Naive thymus-derived CD8-positive, alpha-beta T cell (primary cell): ENCODE measurements at places on chromosomes 2 and 18. TPM values are rescaled to one million over a fixed set of nuclear protein-coding genes. Genes with fewer than 3 reads are reported as not detected.

The CYP26B1 gene
- not detected for polyA plus RNA-seq

The RTKN gene
- 0.09 TPM for polyA plus RNA-seq

The OSBPL1A gene
- polyA plus RNA-seq: 1.3 TPM

DNA sequence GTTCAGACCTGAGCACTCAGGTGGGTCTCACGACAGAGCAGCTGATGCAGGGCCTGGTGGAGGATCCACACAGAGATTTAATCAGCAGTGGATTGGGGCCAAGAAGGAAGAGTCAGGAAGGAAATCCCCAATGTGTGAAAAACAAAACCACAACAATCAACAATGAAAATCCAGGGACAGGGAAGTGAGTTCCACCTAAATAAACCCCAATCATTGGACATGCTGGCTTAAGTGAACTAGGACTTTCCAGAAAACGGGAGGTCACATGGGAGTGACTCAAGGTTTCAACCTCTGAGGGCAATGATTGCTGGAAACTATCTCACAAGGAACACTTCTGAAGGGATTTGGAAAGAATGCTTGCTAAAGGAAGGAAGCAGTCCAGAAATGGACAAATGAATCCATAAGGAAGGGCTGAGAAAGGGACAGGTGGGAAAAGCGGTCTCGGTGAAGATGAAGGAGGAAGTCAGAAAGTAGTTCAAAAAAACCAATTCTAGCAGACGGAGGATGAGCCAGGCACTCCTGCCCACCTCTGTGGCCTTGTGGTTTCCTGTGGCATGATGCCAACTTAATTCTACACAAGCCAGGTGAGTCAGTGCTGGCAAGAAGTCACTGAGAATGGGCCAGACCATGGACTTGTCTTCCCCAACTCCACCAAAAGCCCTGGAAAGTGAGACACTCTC, 15.4 kb upstream of the XDH start:
- H3K36me3 ChIP-seq: no peaks in the 10 kb centered on the region
- H3K27ac ChIP-seq: no peak overlapping the region
- no peak for DNase-seq
- peaks cover 7% of the 10 kb centered on the region for H3K4me1 ChIP-seq
- H3K4me3 ChIP-seq: no peak overlapping the region
- peaks cover 16% of the 10 kb centered on the region for H3K27me3 ChIP-seq

DNA sequence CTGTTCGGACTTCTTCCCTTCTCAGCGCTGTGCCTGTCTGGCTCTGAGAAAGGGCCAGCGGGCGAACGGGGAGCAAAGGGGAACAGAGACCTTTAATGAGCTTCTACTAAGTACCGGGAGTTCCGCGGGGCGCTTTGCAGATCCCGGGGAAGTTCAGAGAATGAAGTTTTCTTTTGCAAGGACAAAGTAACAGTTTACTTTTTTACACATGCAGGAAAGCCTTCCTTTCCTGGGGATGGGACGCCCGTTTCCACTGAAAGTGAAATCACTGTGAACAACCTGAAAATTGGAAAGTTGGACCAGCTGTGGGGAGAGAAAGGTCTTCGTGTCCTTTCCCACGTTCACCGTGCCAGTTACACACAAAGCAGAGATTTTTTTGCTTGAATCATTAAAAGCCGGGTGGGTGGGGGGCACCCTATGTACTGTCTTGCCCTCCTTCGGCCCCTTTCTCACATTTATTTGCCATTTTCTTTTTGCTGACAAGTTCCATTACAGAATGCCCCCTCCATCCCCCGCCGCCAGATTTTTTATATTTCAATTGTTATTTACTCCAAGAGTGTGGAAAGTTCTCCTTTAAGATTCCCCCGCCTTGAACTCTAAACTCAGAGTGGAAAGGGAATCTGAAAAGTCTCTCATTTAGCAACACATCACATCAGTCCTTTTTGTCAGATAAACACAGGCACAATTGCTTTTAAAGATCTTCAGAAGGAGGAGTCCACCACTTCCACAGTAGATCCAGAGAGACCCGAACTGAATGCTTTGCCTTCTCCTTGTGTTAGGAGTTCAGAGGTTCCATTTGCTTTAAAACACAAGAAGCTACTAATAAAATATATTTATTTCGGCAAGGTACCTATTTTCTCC, 1.1 kb upstream of the FN1 start:
- peaks cover 22% of the 10 kb centered on the region for H3K4me1 ChIP-seq
- H3K27me3 ChIP-seq: peaks cover 30% of the 10 kb centered on the region
- no peak overlapping the region for H3K27ac ChIP-seq
- DNase-seq: no peak
- H3K4me3 ChIP-seq: peak overlapping the region; percentile 84
- H3K36me3 ChIP-seq: no peaks in the 10 kb centered on the region

GRCh38 chr2:231063347-231063746, 6.7 kb downstream of the PSMD1 start:
- H3K27ac ChIP-seq: no peak overlapping the region
- no peaks in the 10 kb centered on the region for H3K27me3 ChIP-seq
- DNase-seq: no peak
- H3K4me3 ChIP-seq: no peak overlapping the region
- H3K36me3 ChIP-seq: peaks cover 5% of the 10 kb centered on the region
- H3K4me1 ChIP-seq: peaks cover 27% of the 10 kb centered on the region

GRCh38 chr2:97718942-97719341, 5.6 kb downstream of the ZAP70 start:
- no peak for DNase-seq
- H3K4me3 ChIP-seq: peak overlapping the region; percentile 99
- peaks cover 76% of the 10 kb centered on the region for H3K36me3 ChIP-seq
- no peaks in the 10 kb centered on the region for H3K27me3 ChIP-seq
- peaks cover 89% of the 10 kb centered on the region for H3K4me1 ChIP-seq

DNA sequence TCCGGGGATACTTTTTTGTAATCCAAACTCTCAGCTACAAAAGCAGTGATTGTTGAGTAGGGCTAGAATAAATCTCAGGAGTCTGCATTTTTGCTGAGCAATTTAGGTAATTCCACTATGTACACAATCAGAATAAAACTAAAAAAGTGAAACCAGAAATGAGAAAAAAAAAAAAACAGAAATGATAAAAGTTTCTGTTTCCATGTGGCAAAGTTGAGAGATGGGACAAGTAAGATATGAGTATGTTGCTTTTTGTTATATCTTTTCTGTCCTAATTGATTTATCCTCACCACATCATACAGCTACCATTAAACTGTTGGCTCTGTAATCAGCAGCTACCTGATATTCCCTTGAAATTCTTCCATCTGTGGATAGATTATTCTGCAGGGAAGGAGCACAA, 92.7 kb downstream of the VWC2L start:
- no peaks in the 10 kb centered on the region for H3K36me3 ChIP-seq
- H3K4me1 ChIP-seq: no peaks in the 10 kb centered on the region
- H3K27ac ChIP-seq: no peak overlapping the region
- no peak overlapping the region for H3K4me3 ChIP-seq

GRCh38 chr2:133252780-133253355, 315.4 kb downstream of the NCKAP5 start:
- peaks cover 4% of the 10 kb centered on the region for H3K27me3 ChIP-seq
- no peaks in the 10 kb centered on the region for H3K36me3 ChIP-seq
- DNase-seq: no peak
- no peak overlapping the region for H3K27ac ChIP-seq

GRCh38 chr18:42052122-42052708, 97.2 kb downstream of the PIK3C3 start:
- peak overlapping the region; percentile 5 for H3K27ac ChIP-seq
- no peaks in the 10 kb centered on the region for H3K27me3 ChIP-seq
- DNase-seq: no peak

GRCh38 chr18:23837591-23837990, 148.3 kb downstream of the LAMA3 start:
- H3K4me3 ChIP-seq: no peak overlapping the region
- no peaks in the 10 kb centered on the region for H3K27me3 ChIP-seq
- peaks cover 5% of the 10 kb centered on the region for H3K4me1 ChIP-seq
- no peak overlapping the region for H3K27ac ChIP-seq
- no peak for DNase-seq

DNA sequence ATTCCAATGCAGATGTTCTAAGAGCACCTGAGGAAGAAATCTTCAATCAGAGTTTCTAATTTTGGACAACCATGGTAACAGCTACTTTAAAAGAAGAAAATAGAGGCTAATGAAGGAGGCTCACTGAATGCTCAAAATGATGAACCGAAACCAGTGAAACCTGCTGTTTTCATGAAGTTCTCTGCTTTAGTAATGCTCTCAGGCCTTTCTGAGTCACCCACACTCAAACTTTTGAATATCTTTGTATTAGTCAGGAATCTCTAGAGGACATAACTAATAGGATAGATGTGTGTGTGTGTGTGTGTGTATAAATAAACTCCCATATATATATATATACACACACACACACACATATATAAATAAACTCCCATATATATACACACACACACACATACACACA, 76.9 kb upstream of the RIT2 start:
- no peak for DNase-seq
- no peaks in the 10 kb centered on the region for H3K27me3 ChIP-seq
- no peak overlapping the region for H3K4me3 ChIP-seq
- H3K36me3 ChIP-seq: peaks cover 6% of the 10 kb centered on the region

GRCh38 chr18:5972298-5972697, 77.0 kb upstream of the TMEM200C start:
- no peak overlapping the region for H3K4me3 ChIP-seq
- H3K27ac ChIP-seq: no peak overlapping the region
- H3K4me1 ChIP-seq: peaks cover 18% of the 10 kb centered on the region
- no peaks in the 10 kb centered on the region for H3K36me3 ChIP-seq
- no peak for DNase-seq

- no peaks in the 10 kb centered on the region for H3K27me3 ChIP-seq
- no peak for DNase-seq
- peak overlapping the region; percentile 99 for H3K4me3 ChIP-seq
- H3K36me3 ChIP-seq: no peaks in the 10 kb centered on the region
- peak overlapping the region; percentile 94 for H3K27ac ChIP-seq
Observed at GRCh38 chr2:61853086-61853846, 594 bp downstream of the FAM161A start.

- H3K27ac ChIP-seq: no peak overlapping the region
- H3K4me1 ChIP-seq: no peaks in the 10 kb centered on the region
- no peaks in the 10 kb centered on the region for H3K27me3 ChIP-seq
- no peak overlapping the region for H3K4me3 ChIP-seq
- no peak for DNase-seq
Observed at GRCh38 chr2:173282795-173283545, 71.7 kb upstream of the CDCA7 start.

GRCh38 chr18:39624961-39625360, 2059.4 kb upstream of the CELF4 start:
- DNase-seq: no peak
- no peaks in the 10 kb centered on the region for H3K4me1 ChIP-seq
- H3K27ac ChIP-seq: no peak overlapping the region
- H3K4me3 ChIP-seq: no peak overlapping the region

DNA sequence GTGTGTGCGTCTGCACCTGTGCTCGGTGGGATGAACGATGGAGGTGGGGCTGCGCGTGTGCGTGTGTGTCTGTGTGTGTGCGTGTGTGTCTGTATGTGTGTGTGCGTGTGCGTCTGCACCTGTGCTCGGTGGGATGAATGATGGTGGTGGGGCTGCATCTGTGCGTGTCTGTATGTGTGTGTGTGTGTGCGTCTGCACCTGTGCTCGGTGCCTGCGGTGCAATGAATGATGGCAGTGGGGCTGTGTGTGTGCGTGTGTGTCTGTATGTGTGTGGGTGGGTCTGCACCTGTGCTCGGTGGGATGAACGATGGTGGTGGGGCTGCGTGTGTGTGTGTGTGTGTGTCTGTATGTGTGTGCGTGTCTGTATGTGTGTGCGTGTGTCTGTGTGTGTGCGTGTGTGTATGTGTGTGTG, 48.5 kb upstream of the CTDP1 start:
- H3K27ac ChIP-seq: no peak overlapping the region
- H3K4me3 ChIP-seq: no peak overlapping the region
- no peaks in the 10 kb centered on the region for H3K36me3 ChIP-seq
- DNase-seq: no peak
- no peaks in the 10 kb centered on the region for H3K4me1 ChIP-seq

DNA sequence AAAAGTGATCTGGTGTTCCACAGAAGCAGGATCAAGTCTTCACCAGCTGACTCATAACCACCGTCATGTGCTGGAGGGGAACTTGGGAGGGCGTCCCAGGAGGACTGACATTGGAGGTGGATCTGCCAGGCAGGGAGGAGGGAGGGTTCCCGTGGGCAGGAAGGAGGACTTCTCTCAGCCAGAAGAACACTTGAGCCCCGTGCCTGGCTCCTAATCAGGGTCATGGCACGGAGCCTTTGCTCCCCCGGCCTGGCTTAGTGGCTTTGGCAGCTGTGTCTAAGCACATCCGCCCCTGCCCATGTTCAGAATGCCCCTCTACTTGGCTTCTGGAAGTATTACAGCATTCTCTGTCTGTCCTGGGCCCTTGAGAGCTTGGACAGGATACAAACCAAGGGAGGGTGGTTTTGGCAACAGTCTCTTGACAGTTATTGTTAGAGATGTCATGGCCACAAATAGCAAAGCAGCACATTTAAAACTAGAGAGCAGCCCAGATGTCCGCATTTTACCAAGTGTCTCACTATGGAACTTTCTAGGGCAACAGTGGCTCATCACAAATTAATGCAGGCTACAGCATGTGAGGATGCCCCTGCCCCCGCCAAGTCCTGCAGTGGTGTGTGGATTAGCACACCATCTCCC, 11.5 kb downstream of the PPP1R7 start:
- peaks cover 14% of the 10 kb centered on the region for H3K4me1 ChIP-seq
- H3K27me3 ChIP-seq: no peaks in the 10 kb centered on the region
- no peak overlapping the region for H3K27ac ChIP-seq
- no peak overlapping the region for H3K4me3 ChIP-seq

DNA sequence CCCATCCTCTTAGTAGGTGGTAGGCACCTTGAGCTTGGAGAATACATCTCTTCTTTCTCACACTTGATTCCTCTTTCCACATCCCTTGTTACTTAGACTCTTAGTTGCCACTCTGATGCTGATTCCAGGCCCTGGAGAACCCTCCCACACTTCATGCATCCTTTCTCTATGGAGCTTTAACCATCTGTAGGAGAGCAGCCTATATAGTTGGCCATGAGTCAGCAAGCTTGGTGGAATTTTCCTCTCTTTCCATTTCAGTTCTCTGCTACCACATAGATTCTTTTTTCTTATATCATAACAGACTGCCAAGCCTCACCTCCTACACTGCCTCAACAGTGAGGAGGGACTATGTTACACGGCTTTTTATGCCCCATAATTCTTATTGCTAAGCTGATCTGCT, 851.6 kb upstream of the CDH2 start:
- H3K4me1 ChIP-seq: no peaks in the 10 kb centered on the region
- H3K27ac ChIP-seq: no peak overlapping the region
- H3K27me3 ChIP-seq: no peaks in the 10 kb centered on the region

DNA sequence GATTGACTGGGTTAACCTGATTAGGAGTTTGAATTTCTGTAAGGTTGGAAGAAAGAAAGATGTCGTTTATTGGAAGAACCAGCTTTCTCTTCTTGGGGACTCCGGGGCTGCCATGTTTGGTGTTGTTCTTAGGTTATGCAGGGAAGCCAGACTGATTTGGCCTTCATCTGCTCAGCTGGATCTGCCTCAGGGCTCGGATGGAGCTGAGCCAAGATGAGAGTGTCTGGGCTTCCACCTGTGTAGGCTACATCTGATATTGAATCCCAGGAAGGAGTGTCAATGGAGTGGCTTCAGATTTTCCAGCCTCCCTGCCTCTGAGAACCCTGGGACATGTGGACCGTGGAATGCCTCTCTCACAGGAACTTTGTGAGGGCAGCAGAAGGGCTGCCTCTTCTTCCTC, 126.1 kb downstream of the WDSUB1 start:
- DNase-seq: no peak
- H3K4me3 ChIP-seq: no peak overlapping the region
- no peak overlapping the region for H3K27ac ChIP-seq
- no peaks in the 10 kb centered on the region for H3K27me3 ChIP-seq
